ENCODE measurements at places on chromosomes 1 and 21. TPM values are rescaled to one million over a fixed set of nuclear protein-coding genes. Genes with fewer than 3 reads are reported as not detected.

The CNR2 gene
- total RNA-seq, result 0.11 TPM

The LCE2A gene
- total RNA-seq, result not detected

The CLEC20A gene
- total RNA-seq, result 0.48 TPM

The CELA3B gene
- total RNA-seq, result not detected

The PLEKHG5 gene
- total RNA-seq, result 9.9 TPM

The MRPL9 gene
- 40.7 TPM for total RNA-seq

The RGS2 gene
- 211 TPM for total RNA-seq

The KCTD3 gene
- total RNA-seq, result 93.6 TPM

The AMY1C gene
- not detected for total RNA-seq

The RNASEL gene
- total RNA-seq, result 17.2 TPM

The FCAMR gene
- not detected for total RNA-seq

The COL8A2 gene
- 11.7 TPM for total RNA-seq

The KCND3 gene
- total RNA-seq, result 5.4 TPM

The OR2G6 gene
- total RNA-seq, result not detected
